NCI-H510A (cell line): ENCODE measurements at places on chromosomes 1 and 21.

DNA sequence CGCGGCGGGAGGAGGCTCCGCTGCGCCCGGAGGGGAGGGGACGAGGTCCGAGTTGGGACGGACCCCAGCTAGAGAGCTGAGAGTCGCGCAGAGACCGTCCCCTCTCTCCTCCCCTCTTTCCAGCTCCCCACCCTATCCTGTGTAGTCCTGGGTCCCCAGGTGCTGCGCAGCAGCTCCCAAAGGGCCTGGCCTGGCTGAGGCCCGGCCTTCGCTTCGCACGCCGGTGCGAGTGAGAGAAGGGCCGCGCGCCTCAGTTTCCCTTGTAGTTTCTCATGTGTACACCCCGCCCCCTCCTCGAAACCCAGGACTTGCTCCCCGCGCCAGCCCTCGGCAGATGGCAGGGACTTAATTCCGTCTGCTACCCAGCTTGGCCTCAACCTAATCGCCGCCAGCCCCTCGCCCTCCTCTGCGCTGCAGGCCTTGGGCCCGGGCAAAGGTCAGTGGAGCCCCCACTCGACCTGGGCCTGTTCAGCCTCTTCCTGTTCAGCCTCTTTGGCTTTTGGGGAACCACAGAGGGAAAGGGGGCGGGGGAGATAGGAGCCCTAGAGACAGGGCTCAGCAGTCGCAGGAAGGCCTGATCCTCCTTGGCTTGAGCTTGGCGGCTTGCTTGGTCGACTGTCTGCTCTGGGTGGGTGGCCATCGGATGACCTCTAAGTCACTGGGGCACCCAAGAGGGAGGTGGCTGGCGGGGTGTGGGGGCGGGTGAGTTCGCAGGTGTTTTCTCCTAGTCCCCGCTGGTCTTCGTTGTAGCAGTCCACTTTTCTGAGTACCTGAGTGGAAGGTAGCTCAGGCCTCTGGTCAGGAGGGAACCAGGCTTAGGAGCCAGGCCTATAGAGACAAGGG, 1.0 kb downstream of the ZNF687 start:
- peak; percentile 21 for DNase-seq

- no peak for DNase-seq
These were observed 14.7 kb upstream of the OR2T27 start for GRCh38 chr1:248670003-248670402.

GRCh38 chr1:230869500-230869899, 1.2 kb upstream of the C1orf198 start:
- no peak for DNase-seq

- DNase-seq, result no peak
These were observed 103.7 kb upstream of the PDC start for GRCh38 chr1:186564582-186564981.

- no peak for DNase-seq
These were observed 26.6 kb upstream of the ZNF281 start for GRCh38 chr1:200436436-200436835.

DNA sequence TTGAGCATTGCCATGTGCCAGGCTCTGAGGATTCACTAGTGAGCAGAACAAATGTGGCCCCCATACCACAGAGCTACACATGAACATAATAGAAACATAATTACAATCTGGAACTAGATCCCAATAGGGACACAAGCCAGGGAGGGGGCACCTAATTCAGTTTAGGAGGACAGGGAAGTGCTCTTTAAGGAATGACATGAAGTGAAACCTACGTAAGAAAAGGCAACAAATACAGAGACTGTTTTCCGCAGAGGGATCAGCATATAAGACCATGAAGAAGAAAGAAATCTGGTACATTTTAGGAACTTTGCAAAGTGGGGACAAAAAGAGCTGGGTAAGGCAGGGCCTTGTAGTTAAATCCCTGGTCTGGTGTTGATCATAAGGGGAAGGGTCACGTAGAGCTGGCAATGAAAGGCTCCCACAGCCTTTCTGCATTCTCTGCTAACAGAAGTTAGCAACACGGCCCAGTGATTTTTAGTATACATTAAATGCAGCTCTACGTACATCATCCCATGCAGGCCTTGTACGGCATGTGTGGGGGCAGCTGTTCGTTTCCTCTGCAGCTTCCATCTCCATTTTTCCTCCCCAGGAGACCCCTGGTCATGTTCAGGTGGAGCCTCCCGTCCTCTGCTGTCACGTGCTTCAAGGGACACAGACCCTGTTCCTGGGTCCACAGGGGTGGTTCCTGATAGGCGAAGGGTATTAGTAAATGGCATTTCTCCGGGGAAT, 26.8 kb upstream of the SLC30A1 start:
- DNase-seq, result no peak

GRCh38 chr1:151504252-151504651, 6.9 kb upstream of the CGN start:
- DNase-seq, result no peak

GRCh38 chr1:23171181-23171755, 2.6 kb upstream of the LUZP1 start:
- no peak for DNase-seq

DNA sequence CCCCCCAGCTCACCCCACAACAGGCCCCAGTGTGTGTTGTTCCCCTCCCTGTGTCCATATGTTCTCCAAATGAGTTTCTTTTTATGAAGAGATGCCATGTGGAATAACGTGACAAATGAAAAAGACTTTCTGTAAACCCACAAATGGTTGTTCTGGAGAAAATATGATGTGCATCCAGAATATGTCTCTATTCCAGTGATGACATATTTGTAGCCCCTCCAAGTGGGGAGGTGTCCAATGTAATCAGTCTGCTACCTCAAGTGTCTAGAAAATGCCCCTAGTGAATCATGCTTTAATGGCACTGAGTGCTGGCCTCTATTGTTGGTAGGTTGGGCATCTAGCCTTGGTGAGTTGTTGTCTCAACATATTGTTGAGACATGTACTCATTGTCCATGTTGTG, 179.6 kb downstream of the KCNK2 start:
- no peak for DNase-seq

GRCh38 chr1:53195246-53196016, 1.2 kb upstream of the CPT2 start:
- DNase-seq, result no peak

DNA sequence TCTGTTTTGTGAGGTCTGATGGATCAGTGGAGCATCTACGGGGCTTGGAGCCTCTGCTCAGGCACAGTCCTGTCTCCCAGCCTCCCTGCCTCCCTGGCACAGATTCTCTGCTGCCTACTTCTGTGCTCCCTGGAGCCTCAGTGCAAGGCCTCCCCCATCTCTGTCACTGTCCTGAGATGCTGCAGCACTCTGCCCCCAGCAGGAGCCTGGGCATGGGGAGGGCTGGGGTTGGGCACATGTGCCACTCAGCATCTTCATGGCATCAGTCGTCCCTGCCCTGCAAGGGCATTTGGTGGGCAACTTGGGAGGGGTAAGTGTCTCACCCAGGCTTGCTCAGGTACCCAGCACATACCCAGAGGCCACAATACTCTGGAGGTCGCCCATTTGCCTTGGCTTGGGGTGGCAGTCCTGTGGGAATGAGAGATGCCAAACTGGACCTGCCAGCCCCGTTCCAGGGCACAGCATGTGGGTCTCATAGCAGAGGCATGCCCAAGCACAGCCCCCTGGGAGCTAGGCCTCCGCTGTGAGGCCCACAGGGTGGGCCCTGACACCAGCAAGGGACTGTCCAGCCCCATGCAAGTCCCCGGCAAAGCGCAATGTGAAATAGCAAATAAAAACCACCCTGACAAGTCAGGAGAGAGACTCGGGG, 28.7 kb downstream of the PADI3 start:
- DNase-seq, result no peak

- no peak for DNase-seq
These were observed 62.2 kb downstream of the OBSCN start for GRCh38 chr1:228270032-228270431.

DNA sequence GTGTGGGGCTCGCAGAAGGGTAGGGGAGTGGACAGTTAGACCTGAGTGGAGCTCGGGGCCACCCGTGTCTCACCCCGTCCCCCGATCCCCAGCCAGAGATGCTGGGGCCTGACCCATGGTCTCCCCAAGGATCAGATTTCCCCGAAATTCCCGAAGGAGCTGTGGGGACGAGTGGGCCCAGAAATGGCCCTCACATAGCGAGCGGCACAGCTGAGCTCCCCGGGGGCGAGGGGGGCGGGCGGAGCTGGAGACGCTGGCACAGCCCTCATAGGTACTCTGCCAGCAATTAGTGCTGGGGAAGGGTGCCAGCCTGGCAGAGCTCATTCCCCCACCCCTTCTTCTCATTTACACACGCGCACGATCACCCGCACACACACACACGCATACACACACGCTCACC, 9.2 kb downstream of the CASZ1 start:
- no peak for DNase-seq

DNA sequence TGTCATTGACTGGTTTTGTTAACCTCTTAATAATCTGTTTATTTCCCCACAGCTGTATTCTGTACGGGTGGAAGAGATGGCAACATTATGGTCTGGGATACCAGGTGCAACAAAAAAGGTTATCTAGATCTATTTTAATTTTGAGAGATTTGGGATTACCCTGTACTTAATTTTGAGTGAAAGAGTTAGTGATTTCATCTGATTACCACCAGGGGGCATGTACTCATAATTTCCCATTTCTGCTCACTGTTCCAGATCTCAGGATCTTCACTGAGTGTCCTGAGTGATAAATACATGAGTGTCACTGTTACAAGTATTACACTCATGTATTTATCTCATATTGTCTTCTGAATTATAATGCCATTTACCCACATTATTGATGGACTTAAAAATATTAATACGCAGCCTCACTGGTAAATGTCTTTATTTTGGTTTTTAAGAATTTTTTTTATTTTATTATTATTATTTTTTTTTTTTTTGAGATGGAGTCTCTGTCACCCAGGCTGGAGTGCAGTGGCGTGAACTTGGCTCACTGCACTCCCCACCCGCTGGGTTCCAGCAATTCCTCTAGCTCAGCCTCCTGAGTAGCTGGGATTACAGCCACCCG, 27.4 kb downstream of the DTL start:
- DNase-seq, result no peak

DNA sequence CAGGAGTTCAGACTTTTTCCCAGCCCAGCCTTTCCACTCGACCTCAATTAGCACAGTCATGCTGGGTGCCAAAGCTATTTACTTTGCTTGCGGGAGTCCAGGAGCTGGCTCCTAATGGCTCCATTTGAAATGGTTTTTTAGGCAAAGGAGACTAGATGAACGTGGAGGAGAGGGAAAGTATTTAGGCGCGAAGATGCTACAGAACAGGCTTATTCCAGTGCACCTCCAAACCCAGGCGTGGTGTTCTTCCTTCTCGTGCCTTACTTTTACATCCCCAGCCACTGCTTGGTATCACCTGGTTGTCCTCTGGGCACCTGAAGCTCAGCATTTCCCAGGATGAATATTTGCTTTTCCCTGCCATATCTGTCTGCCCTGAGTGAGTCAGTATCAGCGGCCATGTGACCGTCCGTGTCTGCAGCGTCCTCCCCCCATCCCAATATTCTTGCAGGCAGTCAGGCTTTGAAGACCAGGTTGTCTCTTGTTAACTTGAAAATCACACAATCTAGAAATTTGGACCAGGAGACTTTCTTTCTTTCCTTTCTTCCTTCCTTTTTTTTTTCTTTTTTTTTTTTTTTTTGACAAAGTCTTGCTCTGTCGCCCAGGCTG, 198.5 kb downstream of the DYRK1A start:
- peak; percentile 79 for DNase-seq

DNA sequence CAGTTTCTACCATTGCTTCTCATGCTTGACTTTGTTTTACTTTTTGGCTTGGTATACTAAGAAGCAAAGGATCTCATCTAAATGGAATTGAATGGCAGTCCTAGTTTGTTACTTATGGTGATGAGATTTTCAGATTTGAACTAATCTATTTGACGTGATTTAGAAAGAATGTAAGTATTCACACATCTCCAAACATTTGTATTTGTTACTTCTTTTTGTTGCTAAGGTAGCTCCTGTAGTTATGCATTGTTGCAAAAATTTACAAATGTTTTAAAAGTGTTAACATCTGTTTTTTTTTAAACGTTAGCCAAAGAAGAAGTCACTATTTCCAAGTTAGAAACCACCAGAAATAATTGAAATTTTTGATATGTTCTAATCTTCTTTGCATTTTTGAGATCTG, 222.5 kb downstream of the RPS6KC1 start:
- no peak for DNase-seq

DNA sequence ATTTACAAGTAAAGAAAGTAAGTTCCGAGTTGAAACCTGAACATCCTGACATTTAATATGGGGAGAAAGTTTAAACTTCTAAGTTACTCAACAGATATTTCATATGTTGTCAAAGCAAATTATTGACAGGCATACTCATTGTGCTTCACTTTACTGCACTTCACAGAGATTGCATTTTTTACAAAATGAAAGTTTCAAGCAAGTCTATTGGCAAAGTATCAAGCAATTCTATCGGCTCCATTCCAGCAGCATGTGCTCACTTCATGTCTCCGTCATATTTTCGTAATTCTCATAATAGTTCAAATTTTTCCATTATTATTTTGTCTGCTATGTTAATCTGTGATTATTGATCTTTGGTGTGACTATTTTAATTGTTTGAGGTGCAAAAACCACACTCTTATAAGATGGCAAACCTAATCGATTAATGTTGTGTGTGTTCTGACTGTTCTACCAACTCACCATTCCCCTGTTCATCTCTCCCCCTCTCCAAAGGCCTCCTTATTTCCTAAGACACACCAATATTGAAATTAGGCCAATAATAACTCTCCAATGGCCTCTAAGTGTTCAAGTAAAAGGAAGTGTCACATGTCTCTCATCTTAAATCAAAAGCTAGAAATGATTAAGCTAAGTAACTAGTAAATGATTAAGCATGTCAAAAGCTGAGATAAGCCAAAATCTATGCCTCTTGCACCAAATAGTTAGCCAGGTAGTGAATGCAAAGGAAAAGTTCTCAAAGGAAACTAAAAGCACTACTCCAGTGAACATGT, 68.2 kb upstream of the BCL9 start:
- no peak for DNase-seq

GRCh38 chr1:178308438-178308837, 188.3 kb downstream of the CLEC20A start:
- DNase-seq, result no peak

- DNase-seq, result no peak
These were observed 10.6 kb upstream of the TAS1R2 start for GRCh38 chr1:18869847-18870594.

DNA sequence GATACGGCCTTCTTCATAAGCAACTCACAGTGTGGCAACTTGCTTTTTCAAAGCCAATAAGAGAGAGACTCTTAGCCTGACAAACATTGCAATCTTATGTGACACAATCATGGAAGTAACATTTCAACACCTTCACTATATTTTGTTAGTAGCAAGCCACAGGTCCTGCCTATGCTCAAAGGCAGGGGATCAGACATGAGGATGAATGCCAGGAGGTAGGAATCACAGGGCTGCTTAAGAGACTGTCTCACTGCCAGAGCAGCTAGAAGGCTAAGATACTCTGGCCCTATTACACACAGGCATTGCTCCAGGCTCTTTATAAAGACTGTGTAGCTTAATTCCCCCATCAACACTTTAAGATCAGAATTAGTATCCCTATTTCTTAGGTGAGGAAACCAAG, 236.2 kb upstream of the KAZN start:
- no peak for DNase-seq
